Fibroblast of mammary gland (primary cell): ENCODE measurements at places on chromosomes 11 and 22.

DNA sequence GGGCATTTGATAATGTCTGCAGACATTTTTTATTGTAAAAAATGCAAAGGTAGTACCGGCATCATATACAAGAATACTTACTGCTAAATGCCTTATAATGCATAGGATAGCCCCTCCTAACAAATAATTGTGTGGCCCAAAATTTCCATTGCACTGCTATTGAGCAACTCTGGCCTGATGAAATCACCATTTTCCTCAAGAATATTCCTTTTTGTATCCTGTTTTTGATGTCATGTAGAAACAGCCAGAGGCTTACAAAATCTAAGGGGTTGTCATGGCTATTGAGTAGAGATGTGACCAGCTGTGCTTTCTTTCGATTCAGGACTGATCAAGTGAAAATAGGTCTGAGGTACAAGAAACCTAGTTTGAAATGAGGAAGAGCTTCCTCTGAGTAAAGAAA is 854.3 kb downstream of the KCNA4 start:
- peak; percentile 4 for DNase-seq

DNA sequence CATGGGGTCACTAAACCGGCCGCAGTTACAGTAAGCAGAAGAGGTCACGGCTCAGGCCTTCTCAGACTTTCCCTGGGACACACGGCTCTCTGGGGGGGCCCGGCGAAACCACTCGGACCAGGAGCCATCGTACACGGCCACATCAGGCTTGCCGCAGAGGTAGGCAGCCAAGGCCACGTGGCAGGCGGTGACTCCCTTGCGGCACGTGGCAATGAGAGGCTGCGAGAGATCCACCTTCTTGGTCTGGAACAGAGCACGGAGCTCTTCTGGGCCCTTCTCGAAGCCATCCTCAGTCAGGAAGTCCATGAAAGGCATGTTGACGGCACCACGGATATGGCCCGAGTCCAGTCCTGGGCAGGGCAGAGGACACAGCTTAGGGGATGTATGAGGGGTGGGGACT is 8.3 kb downstream of the TST start:
- no peak for DNase-seq

- peak; percentile 51 for DNase-seq
Measured at GRCh38 chr11:107044503-107044902, 26.2 kb upstream of the GUCY1A2 start.

- DNase-seq: peak; percentile 58
Measured at GRCh38 chr22:23245045-23245798, 64.9 kb downstream of the BCR start.

GRCh38 chr11:2994336-2994730 is 2.2 kb upstream of the NAP1L4 start:
- DNase-seq: no peak

DNA sequence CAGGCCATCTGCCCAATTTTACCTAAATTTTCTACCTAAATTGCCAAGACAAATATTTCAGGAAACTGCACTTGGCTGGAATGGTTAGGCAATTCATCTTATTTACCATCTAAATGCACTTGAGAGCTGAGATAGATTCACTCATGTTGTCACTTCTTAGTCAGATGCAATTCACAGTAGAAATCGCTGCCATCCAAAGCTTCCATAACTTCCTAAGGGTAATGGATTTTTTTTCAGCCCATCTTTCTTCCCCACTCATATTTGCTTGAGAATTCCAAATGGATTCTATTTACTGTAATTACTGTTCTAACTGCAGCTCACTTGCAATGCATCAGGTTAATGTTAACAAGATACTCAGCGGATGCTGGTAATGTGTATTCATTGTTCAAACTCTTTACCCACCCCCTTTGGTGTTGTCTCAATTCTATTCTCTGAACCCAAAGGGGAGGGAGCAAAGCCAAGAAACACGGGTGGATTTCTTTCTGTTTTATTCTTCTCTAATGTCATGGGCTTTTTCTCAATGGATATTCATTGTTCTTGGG is 96.0 kb downstream of the TENM4 start:
- no peak for DNase-seq

- DNase-seq: peak; percentile 62
Measured at GRCh38 chr11:34068111-34068510, 16.6 kb downstream of the CAPRIN1 start.

DNA sequence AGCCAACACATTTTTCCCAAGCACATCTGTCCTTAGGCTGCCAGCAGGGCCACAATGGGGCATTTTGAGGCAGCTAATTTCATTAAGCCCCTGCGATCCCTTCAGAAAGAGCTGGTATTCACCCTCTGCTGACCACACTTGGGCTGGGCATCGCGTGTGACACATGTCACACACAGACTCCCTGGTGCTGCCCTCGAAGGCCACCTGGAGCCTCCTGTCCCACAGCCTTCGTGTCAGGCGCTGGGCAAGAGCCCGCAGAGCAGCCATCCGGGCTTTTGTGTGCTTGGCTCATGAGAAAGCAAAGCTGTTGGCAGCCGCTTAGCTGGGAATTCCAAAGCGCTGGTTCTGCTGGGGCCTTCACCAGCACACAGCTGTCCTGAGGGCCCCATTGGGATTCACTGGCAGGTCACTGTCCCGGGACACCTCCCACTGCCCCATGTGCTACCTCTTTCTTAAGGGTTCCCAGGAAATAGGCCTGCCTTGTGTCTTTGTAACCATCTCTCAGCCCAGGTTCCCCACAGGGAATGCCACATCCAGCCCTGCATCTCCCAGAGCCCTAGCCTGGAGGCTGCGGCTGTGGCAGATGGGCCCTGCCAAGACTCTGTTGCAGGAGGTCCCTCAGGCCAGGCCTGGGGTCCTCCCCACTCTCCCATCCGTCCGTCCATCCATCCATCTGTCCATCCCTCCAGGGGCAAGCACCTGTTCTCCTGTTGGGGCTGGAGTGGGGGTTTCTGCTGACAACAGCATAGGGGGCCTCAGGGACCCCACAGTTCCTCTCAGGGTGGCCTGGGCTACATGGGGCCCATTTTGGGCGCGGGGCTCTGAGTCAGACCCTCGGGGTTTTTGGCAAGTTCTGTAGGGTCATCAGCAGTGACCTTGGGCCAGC is 4.9 kb downstream of the CLDN5 start:
- DNase-seq: no peak

- peak; percentile 79 for DNase-seq
Measured at GRCh38 chr22:20885557-20886323, 26.9 kb downstream of the SNAP29 start.

- DNase-seq: no peak
Measured at GRCh38 chr22:21797444-21798221, 62.0 kb upstream of the YPEL1 start.
